ENCODE measurements at places on chromosomes 2 and 18. TPM values are rescaled to one million over a fixed set of nuclear protein-coding genes. Genes with fewer than 3 reads are reported as not detected.

The RMC1 gene
- 29.0 TPM for total RNA-seq

The TRAPPC12 gene
- total RNA-seq: 78.9 TPM

The PLEKHH2 gene
- total RNA-seq: 11.4 TPM

The QPCT gene
- total RNA-seq: 5.6 TPM

The CAPN14 gene
- total RNA-seq: 0.10 TPM

The SERPINB7 gene
- not detected for total RNA-seq

GRCh38 chr2:11597538-11598225 is 63.8 kb downstream of the GREB1 start:
- DNase-seq: no peak

DNA sequence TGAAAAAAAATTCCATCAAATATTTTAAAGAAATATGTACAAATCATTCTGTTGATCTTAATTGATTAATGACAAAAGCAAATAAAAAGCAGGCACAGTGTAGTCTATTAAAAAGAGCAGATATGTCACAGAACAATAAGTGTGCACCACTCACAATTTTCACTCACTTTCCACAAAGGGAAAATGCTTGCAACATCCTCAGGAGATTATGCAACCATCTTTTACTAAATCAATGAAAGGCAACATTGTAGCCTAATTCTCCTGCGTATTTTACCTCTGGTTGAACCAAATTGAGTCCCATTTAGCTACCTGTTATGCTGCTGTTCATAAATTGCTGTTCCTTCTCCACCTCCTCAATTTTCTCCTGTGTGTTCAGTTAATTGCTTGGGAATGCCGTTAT is 1346.8 kb upstream of the PIK3C3 start:
- DNase-seq: no peak

GRCh38 chr2:176633754-176634153 is 364.5 kb downstream of the MTX2 start:
- no peak for DNase-seq

GRCh38 chr2:97011977-97012569 is 25.7 kb upstream of the FAM178B start:
- no peak for DNase-seq

DNA sequence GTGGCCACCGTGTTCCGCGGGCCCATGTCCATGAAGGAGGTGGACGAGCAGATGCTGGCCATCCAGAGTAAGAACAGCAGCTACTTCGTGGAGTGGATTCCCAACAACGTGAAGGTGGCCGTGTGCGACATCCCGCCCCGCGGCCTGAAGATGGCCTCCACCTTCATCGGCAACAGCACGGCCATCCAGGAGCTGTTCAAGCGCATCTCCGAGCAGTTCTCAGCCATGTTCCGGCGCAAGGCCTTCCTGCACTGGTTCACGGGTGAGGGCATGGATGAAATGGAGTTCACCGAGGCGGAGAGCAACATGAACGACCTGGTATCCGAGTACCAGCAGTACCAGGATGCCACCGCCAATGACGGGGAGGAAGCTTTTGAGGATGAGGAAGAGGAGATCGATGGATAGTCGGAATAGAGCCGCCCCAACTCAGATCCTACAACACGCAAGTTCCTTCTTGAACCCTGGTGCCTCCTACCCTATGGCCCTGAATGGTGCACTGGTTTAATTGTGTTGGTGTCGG is 17.7 kb downstream of the TUBB6 start:
- DNase-seq: peak; percentile 88

DNA sequence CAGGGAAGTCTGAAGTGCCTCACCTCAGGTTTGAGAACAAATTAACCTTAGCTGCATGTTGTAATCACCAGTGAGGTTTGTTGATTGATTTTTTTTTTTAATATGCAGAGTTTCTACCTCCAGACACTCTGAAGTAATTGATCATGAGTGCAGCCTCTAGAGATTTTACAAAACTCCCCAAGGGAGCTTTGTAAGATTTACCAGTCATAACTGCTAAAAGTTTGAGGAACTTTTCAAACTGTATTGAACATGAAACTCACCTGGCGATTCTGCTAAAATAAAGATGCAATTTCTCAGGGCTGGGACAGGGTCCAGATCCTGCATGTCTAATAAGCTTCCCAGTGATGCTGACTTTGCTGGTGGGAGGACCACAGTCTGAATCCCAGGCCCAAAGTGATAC is 339.6 kb upstream of the DCC start:
- no peak for DNase-seq

- no peak for DNase-seq
Measured at GRCh38 chr2:201016859-201017258, 53.4 kb upstream of the ORC2 start.

DNA sequence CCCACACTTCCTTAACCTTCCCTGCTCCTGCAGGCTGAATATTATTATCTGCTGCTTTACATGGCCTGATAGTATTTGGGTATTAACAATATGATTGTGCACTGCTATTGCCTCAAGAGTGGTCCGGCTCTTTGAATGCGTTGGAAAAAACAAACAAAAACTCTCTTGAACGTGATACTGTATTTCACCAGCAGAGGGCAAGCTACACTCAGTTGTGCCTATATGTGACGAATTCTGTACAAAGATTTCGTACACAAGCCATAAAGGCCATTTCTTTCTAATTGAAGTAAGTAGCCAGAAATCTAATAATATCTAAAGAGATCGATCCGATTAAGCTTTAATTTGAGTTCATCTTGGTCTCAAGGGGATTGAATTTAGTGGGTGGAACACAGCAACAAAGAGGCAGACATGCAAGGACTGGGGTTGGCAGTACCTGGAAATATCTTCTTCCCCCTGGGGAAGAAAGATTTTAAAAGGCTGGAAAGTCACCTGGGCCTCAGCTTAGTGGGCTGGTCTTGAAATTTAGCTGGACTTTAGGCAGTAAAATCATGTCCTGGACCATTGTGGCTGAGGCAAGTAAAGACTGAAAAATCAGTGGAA is 49.3 kb upstream of the RAB6D start:
- no peak for DNase-seq

GRCh38 chr2:171391532-171391931 is 42.3 kb downstream of the METTL8 start:
- no peak for DNase-seq

- DNase-seq: no peak
Measured at GRCh38 chr2:105494683-105495425, 96.0 kb upstream of the FHL2 start.

- DNase-seq: no peak
Measured at GRCh38 chr2:188601927-188602326, 310.3 kb downstream of the GULP1 start.

GRCh38 chr2:165408186-165408585 is 61.3 kb upstream of the CSRNP3 start:
- no peak for DNase-seq

DNA sequence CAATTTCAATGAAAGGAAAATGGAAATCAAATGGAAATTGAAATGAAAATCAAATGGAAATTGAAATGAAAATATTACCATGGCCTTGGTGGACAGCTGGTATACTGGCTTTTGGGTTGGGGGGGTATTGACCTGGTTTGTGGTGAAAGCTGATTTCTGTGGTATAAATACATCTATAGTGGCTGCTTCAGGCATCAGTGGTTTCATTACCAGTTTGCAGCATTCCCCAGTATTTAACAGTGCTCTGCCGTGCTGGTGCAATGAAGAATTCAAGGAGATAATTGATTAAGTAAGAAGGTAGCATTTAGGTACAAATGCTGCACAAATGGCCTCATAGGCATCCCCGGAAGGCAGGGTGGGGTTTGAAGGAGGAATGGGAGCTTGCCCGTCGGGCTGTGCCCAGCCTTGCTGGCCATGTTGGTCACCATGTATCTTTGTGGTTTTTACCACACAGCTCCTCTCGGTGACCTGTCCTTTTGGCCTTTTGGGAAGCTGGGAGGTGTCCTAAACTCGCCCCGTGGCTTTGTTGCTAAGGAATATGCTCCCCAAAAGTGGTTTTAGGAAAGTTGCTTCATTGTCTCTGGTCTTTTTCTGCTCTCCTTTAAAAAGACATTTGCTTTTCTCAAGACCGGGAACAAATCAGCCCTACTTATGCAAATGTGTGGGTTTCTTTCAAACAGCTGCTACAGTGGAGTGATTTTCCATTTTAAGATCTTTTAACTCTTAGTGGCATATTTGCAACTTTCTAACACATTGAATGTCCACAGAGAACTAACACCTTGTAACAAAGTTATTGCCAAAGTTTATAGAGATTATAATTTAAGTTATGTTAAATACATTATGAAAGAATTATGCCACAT is 28.6 kb downstream of the SNTG2 start:
- DNase-seq: no peak

GRCh38 chr2:36696533-36696932 is at the start of gene VIT:
VIT (plus strand) TSS chr2:36696707; CDS start chr2:36716371, 19,664 bp downstream.
- DNase-seq: no peak

- DNase-seq: no peak
Measured at GRCh38 chr2:62539606-62540407, 33.8 kb upstream of the TMEM17 start.

GRCh38 chr2:208103616-208104015 is 20.7 kb downstream of the CRYGD start:
- no peak for DNase-seq

DNA sequence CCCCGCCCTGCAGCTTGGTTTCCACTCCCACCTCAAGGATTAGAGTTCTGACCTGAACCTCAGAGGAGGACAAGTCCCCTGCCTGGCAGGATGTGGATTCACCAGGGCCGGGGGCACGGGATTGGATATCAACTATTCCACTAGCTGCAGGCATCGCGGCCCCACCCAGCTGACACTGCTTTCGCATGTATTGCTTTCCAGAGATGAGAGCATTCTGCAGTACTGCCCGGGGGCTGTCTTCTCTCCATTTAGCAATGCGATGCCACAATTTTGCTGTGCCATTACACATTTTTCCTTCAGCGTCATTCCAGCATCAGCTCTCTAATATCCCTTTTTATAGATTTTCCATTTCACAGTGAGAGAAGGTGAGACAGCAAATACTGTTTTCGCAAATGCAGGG is 42.0 kb downstream of the CTIF start:
- DNase-seq: no peak

DNA sequence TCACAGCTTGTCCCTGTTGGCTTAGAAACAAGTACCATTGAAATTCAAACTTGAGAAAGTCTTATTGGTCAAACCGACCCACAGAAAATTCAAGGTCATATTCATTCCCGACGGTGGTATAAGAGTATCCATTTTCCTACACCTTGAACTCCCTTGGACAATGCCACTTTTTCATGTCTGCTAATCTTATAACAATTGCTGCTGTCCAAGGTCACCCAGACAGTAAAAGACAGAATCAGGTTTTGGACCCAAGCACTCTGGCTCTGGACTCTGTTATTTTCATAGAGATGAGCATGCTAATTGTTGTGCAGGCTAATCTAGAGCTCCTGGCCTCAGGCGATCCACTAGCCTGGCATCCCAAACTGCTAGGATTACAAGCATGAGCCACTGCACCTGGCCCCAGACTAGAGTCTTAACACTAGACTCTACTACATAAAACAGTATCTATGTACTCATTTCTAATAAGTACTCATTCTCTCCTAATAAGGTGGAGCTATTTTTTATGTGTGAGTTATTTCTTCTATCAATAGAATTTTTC is 57.8 kb downstream of the C2orf76 start:
- no peak for DNase-seq
